ENCODE measurements at places on chromosomes 4 and X.
A peak's percentile ranks its signal among the peaks of the same experiment; 100 is the strongest.

GRCh38 chr4:146267826-146268225 lies 53.5 kb downstream of the REELD1 start:
- no peak for DNase-seq

- no peak for DNase-seq
These were observed 170.2 kb downstream of the PPP3CA start for GRCh38 chr4:101177154-101177553.

GRCh38 chrX:13934731-13935130 lies 95.0 kb downstream of the GEMIN8 start:
- no peak for DNase-seq

DNA sequence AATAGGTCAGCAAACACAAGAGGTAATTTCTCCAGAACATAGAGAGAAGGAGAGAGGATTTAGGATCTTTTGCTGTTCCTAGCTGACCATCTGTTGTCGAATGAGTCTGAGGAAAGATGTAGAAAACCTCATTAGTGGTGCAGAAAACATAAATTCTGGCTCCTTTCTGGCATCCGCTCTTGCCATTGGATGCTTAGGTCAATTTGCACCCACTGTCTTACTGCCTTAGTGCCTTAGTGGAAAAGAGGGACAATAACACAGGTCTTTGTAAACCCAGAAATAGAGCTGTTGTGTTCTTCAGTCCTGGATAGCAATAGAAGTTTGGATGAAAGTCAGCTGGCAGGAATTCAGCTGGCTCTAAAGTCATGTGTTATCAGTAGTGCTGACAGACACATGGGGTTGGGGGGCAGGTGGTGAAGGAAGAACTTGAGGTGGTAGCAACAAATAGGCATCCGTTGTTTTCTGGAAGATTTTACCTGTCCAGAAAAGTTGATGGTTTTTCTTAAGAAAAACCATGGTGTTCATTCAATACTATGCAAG lies 78.2 kb downstream of the GLRA2 start:
- no peak for DNase-seq

DNA sequence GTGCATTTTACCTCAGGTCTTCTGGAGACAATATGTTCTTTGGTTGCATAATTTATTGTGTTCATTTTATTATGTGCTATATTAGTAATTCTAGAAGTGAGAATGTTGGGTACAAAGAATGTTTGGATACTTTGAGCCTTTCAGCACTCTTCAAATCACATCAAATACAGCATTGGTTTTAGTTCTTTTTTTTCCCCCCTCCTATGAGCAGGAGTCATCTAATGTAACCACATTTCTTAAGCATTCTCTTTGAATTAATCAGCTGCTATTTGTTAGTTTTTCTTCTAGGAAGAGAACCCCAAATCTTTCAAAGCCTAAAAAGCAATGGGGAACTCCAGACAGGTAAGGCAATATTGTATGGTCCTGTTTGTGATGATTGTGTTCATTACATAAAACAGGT lies 46.7 kb downstream of the ARL9 start:
- DNase-seq, result no peak

GRCh38 chrX:67544281-67545035 lies 637 bp downstream of the AR start:
- DNase-seq, result peak; percentile 19

DNA sequence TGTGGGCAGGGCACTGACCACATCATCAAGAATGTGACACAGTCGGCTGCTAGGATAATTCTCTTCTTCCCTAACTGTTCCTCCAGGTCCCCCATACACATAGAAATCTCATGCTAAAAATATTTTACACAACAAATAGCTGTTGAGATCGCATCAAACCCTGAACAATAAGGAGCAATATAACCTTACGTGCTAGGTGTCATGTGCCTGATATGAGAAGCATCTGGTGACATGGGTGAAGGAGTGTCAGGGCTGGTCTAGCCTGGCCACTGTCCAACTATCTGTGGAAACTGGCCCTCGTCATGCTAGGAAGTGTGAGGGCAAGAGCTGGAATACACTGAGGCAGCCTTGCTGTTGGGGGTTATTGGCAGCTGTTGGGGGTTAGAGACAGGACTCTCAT lies 167.3 kb upstream of the PGRMC2 start:
- no peak for DNase-seq

Measured in left ventricle myocardium inferior (tissue), 1 donor.